ENCODE measurements at places on chromosomes 16 and 17.

GRCh38 chr17:7864995-7865650 is 7.3 kb downstream of the CYB5D1 start:
- no peak for DNase-seq

- DNase-seq = no peak
Measured at GRCh38 chr16:56970934-56971767, 9.4 kb downstream of the CETP start.

DNA sequence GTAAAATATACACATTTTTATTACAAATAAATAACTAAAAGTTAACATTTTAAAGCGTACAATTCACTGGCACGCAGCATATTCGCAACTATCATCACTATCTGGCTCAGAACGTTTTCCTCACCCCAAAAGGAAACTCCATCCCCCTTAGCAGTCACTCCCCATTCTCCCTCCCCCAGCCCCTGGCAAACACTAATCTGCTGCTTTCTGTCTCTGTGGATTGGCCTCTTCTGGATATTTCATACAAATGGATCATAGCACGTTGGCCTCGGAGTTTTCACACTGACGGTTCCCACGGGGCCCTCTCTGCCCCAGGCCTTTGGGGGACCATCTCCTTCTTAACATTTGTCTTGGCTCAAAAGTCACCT is 64.6 kb downstream of the RTN4RL1 start:
- no peak for DNase-seq

DNA sequence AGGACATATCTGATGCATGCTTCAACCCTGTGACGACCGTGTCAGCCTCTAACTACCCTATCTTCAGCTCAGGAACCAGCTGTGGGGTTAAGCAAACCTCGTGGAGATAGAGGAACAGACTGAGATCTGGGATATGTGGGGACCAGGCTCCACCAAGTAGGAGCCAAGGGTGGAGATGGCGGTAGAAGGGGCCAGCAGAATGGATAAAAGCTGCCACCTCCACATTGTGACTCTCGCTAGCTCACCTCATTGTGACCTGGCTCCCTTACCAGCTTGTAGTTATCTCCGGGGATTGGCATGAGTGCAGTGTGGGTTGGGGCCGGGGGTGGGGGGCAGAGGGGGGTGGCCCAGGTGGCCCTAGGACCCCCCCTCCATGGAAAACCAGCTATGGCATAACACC is at the start of gene SPEM2:
Gene SPEM2, plus strand, starts transcription at position 301 of the 400 bp plus-strand sequence. Its CDS starts 73 bp downstream, at position 374.
- DNase-seq = no peak

GRCh38 chr17:78923660-78924453 is 1.3 kb downstream of the TIMP2 start:
- no peak for DNase-seq

- no peak for DNase-seq
Measured at GRCh38 chr17:17831208-17832031, 5.4 kb downstream of the SREBF1 start.

- no peak for DNase-seq
Measured at GRCh38 chr16:84993926-84994325, 17.4 kb downstream of the ZDHHC7 start.

DNA sequence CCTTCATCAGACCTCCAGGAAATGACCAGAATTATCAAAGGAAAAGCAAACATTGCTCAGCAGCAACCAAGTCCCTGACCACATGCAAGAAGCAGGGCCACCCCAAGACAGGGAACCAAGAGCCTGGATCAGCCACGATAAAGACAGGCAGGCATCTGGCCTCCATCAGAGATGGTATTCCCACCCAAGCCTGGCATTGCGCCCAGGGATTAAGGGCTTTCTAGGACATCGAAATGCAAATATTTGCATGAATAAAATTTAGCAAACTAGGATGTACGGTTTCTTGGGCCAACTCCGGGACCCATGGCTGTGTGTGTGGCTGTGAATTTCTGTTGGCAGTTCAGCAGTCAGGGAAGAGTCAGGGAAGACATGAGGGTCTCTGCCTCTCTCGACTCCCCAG is 241.4 kb upstream of the DYNLRB2 start:
- DNase-seq = no peak

- DNase-seq = no peak
Measured at GRCh38 chr16:79517156-79517555, 83.4 kb downstream of the MAF start.

DNA sequence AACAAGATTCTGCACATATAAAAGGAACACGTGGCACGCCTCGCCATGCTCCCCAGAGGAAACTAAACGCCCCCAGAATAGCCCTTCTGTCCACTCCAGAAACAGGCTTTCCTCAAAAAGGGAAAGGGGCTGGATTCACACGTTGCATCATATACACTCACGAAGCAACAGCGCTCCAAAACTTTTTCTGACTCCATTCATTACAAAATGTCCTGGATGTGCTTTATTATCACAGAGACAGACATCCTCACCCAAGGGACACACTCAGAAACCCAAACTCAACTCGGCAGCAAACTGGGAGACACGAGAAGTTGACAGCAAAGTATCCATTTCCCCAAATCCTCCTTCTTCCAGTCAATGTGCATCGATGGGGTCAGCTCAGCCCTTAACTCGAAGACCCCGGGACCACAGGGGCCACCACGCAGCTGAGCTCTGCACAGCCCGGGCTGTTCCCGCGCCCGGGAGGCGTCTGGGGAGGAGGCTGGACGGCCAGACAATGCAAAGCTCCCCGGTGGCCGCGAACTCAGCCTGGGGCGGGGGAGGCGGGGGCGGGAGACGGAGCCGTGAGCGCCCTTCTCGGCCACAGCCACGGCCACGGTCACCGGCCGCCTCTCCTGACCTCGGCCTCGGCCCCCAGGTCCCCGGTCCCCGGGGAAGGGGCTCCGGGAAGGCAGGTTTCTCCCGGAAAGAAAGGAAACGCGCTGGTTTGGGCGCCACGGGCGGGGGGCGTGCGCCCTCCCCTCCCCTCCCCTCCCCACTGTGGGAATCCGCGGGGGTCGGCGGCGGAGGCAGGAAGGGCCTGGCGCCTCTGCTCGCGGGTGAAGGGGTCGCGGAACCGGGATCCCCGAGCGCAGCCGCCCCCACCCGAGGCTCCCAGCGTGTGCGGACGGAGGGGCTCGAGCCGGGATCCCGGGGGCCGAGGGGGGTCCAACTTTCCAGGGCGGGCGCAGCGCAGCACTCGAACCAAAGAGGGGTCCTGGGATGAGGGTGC is 1.2 kb downstream of the NXN start:
- DNase-seq = no peak

DNA sequence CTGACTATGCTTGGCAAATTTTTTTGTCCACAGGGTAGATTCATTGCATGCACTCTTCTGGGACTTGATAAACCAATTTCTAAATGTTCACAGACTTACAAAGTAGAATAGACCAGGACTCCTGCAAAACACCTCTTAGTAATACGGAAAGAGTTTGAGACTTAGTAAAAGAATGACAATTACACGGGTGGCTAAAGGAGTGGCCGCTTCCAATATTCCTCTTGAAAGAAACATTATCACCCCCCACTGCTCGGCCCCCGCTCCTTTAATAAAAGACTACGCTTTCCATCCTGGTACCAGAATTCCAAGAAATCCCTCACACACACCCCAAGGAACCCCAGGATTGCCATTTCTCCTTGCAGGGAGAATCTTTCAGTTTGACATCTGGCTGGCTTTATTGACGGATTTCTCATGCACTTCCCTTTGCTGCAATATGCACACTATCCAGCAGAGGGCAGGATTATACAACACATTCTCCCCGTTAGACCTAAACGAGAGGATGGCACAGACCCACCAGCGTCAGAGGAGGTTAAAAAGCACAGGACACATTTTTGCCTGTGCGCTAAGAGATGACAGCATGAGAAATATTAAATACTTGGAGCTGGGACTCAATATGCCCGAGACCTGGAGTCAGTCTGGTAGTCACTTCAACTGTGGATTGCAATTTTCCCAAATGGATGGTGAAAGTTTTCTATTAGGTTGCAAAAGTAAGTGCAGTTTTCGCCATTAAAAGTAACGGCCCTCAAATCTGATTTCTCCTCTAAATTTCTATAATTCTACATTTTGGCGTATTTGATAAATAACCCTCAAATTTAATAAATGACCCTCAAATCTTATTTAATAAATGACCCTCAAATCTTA is 46.6 kb upstream of the NUDT7 start:
- no peak for DNase-seq

DNA sequence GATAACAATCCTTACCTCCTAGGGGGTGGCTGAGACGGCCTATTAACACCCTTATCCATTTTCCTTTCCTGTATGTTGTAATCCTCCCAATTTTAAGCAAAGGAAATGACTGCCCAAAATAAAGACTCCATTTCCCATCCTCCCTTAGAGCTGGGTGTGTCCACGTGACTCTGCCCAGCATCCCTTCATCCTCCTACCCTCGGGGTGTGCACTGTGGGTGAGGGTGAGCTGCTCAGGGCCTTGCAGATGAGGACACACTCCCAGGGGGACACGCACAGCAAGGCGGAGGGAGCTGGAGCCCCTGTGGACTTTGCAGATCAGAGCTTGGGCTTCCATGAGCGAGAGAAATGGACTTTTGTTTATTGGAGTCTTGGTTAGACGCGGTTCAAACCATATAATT is 186.8 kb downstream of the IRF8 start:
- no peak for DNase-seq

GRCh38 chr16:56356276-56357240 is 68.8 kb downstream of the AMFR start:
- no peak for DNase-seq

GRCh38 chr17:18213666-18214270 is 11.7 kb upstream of the LLGL1 start:
- no peak for DNase-seq

- no peak for DNase-seq
Measured at GRCh38 chr16:70430667-70431536, 8.0 kb downstream of the ST3GAL2 start.

GRCh38 chr17:63275318-63275970 is 170.7 kb downstream of the CYB561 start:
- DNase-seq = no peak

DNA sequence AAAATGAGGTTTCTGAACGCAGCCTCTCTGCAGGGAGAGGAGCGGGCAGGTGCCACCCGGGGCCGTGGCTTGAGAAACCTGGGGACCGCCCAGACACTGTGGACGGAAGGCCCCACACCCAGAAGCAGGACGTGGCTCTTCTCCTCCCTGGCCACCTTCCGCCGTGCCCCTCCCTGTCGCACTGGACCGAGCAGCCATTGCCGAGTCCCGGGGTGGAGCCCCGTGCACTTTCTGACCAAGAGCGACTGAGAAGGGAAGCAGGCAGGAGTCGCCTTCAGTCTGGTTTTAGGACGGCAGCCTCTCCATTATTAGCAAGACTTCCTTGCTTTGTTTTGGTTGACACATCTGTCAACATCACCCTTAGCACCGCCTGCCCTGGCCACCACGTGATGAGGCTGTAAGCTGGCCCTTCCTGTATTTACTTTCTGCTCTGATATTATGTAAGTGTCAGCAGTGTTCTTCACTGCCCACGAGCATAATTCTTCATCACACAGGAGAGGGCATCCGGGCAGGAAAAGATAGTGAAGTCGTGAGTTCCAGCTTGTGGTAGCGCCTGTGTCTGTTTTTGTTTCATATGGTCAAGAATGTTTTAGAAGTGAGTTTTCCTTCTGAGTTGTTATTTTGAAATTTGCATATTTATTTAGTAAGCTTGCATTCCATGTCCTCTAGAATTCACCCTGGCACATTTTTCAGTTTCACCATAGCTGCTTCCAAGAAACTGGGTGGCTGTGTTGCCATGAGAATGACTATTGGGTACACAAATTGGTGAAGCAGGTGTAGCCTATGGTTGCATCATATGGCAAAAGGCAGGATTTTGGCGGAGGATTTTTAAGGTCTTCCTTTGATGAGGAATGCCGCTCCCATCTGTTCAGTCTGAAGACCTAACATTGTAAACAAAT is 1.0 kb downstream of the HERPUD1 start:
- DNase-seq = no peak

- no peak for DNase-seq
Measured at GRCh38 chr16:79897104-79897452, 296.5 kb upstream of the MAF start.

GRCh38 chr17:36661047-36661666 is 59.8 kb downstream of the MRM1 start:
- DNase-seq = no peak

GRCh38 chr17:246851-247421 is 65.5 kb upstream of the DOC2B start:
- DNase-seq = no peak

DNA sequence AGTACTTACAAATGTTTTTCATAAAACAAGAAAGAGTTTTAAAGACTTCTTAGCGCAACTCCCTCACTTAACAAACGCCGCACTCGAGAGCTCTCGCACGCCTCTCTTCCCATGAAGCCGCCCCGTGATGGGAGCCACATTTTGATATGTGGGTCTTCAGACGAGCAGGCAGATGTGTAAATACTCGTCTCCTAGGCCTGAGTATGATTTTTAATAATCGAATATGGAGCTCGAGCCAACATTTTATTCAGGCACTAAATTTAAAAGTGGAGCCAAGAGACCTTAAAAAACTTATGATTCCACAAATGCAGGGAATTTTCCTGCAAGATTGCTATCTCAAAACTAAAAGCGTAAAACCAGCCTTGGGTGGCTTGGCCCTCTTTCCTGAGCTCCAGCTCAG is 55.4 kb downstream of the IRX6 start:
- no peak for DNase-seq

- no peak for DNase-seq
Measured at GRCh38 chr16:82609140-82609539, 17.6 kb upstream of the CDH13 start.

GRCh38 chr16:85661740-85662481 is 26.8 kb downstream of the GINS2 start:
- DNase-seq = no peak

DNA sequence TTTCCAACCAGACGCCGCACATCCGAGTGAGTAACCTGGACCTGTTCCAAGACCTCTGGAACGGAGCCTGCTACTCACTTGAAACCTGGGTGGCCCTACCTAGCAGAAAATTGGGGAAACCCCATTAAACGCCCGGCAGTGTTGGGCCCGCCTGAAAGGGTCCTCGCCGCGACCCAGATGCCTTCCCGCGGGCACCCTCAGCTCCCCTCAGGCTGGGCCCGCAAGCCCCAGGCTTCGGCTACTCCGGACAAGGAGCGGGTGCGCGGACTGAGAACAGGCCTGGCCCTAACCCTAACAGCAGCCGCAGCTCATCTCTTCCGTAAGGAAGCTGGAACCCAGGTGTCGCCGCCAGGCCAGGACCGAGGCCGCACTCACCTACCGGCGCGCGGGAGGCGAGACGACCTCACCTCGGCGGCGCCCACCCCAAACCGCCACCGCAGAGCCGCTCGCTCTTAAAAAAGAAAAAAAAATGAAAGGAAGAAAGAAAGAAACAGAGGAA is 344 bp downstream of the PSME3IP1 start:
- DNase-seq = no peak

DNA sequence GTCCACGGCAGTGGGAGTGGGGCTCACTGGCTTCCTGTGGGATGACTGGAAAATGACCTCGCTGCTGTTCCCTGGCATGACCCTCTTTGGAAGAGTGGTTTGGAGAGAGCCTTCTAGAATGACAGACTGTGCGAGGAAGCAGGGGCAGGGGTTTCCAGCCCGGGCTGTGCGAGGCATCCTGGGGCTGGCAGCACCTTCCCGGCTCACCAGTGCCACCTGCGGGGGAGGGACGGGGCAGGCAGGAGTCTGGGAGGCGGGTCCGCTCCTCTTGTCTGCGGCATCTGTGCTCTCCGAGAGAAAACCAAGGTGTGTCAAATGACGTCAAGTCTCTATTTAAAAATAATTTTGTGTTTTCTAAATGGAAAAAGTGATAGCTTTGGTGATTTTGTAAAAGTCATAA is 7.8 kb upstream of the RNF213 start:
- no peak for DNase-seq

All from cortex of kidney (tissue), 1 donor.